Mononuclear cell (primary cell): ENCODE measurements at places on chromosomes 3 and 15. TPM values are rescaled to one million over a fixed set of nuclear protein-coding genes. Genes with fewer than 3 reads are reported as not detected.

SOX2 gene
- under 0.01 TPM for total RNA-seq

THPO gene
- not detected for total RNA-seq

ICE2 gene
- total RNA-seq, result 27.1 TPM

PYGO1 gene
- total RNA-seq, result under 0.01 TPM

MME gene
- total RNA-seq, result 1.7 TPM

HESX1 gene
- 0.52 TPM for total RNA-seq

MOBP gene
- 0.10 TPM for total RNA-seq

TUBGCP4 gene
- 4.9 TPM for total RNA-seq

WDR93 gene
- not detected for total RNA-seq

CAPN7 gene
- total RNA-seq, result 111 TPM

PAK6 gene
- total RNA-seq, result 0.42 TPM

LDHAL6B gene
- not detected for total RNA-seq

STRA6 gene
- total RNA-seq, result not detected

SI gene
- total RNA-seq, result not detected
